Left lung (tissue), 14 donors: ENCODE measurements at places on chromosomes 13 and 19. TPM values are rescaled to one million over a fixed set of nuclear protein-coding genes. Genes with fewer than 3 reads are reported as not detected.

DNA sequence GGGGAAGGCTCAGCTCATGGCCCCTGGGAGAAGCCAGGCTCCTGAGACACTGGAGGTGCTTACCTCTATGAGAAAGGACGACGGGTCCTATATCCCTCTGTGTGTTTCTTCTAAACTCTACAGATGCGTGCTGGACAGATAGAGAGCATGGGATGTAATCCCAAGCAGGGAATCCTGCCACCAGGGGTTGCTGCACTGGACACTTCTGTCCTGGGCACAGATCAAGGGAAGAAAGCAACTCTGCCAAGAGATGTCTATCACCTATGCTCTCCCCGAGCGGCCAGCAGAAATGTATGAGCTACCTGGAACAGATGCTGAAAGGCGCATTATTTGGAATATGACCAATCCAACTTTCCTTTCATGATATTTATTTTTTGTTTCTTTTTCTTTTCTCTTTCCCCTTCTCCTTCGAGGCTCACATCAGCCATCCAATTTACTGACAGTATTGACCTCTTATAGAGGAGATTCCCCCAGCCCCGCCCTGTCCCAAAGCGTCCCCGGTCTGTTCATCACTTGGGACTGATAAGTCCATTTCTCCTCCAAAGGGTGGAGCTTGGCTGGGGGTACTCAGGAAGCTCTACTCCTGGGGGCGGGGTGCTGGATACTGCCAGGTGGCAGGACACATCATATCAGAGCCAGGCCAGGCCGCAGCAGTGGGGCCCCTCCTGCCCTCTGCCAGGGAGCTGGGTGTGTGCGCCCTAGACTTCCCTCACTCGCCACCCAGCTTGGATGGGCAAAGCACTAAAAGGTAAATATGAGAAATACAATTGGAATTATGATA, 34.2 kb downstream of the TSHZ3 start:
- peak; percentile 31 for DNase-seq

DNA sequence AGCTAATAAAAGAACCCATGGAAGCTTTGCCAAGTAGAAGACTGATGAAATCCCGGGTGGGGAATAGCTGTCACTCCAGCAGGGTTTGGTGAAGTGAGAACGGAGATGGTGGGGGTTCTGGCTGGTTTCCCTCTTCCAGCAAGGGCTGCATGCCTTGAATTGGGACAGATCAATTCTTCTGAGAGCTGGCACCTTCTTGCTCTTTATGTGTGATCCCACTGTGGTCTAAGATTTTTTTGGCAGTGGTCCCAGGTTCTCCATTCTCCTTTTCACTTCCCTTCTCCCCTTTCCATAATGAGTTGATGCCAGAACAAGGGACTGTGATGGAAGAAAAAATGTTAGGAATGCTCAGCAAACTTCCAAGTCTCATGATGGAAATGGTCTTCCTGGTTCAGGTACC, 50.0 kb downstream of the TNFSF11 start:
- DNase-seq = no peak

- DNase-seq = no peak
Observed at GRCh38 chr13:27005976-27006518, 165.6 kb downstream of the USP12 start.

PDS5B gene
- 42.1 TPM for total RNA-seq

MCEMP1 gene
- total RNA-seq = 112 TPM

SLC46A3 gene
- 14.5 TPM for total RNA-seq
